Kidney (tissue), 22 donors: ENCODE measurements at places on chromosomes 3 and 15.

- H3K4me1 ChIP-seq = no peaks in the 10 kb centered on the region
- peak; percentile 52 for DNase-seq
- no peak overlapping the region for H3K4me3 ChIP-seq
- no peak overlapping the region for H3K27ac ChIP-seq
Measured at GRCh38 chr3:14523792-14524191, 16.4 kb downstream of the GRIP2 start.

GRCh38 chr3:133408961-133409360 is 9.1 kb downstream of the BFSP2 start:
- no peaks in the 10 kb centered on the region for H3K4me1 ChIP-seq
- no peak overlapping the region for H3K4me3 ChIP-seq
- DNase-seq = no peak

DNA sequence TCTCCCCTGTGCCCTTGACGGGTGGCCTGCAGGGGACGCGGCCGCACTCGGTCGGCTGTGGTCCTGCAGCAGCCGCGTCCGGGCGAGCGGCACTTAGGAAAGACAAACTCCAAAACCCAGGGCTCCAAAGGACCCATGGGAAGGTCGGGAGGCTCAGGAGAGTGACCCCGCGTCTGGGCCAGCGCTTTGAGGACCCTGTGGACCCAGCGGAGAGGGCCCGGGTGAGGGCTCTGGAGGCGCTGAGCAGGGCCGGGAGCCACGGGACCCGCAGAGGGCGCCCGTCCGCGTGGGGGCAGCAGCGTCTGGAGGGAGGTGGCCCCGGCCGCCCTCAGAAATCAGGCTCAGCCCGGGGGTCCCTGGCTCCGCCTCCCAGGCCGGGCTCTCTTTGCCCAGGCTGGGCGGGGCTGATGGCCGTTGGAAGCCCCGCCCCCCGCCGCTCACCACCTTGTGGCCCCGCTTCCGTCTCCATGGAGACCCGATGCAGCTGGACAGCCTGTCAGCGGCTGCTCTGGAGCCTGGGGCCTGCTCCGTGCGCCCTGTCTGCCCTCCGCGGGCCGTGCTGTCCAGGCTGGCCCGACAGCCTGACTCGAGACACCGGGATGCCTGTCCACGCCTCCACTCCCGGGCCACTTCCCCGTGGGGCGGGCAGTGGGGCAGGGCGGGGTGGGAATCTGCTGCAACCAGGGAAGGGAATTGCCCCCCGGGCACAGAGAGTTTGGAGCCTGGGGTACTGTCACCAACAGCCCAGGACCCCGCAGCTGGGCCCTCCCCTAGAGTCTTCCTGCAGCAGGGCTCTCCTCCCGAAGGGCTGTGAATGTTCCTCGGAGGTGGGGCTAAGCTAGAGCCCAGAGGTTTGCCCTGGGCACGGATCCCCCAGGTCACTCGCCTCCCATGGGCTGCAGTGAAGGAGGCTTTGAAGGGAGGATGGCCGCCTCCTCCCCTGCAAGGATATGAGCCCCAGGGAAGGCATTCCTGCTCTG is 34.8 kb upstream of the RPL32 start:
- no peak overlapping the region for H3K27ac ChIP-seq
- H3K36me3 ChIP-seq = no peaks in the 10 kb centered on the region
- H3K27me3 ChIP-seq = no peaks in the 10 kb centered on the region
- H3K4me1 ChIP-seq = no peaks in the 10 kb centered on the region

DNA sequence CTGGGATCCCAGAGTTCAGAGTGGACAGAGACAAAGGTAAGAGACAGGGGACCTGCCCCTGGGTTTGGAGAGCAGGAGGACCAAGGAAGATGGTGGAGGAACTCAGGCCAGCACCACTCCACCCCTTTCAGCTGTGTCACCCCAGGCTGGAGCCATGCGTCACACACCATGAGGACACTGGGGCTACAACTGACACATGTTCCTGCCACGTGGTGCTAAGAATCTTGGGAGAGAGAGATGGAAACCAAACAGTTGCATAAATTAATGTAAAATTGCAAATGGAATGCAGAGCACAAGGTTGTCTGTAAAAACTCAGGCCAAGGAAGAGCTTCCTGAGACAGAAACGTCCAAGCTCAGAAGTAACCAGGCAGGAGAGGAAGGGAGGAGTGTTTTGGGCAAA is 22.7 kb upstream of the VPS33B start:
- no peak for DNase-seq
- H3K36me3 ChIP-seq = no peaks in the 10 kb centered on the region
- no peak overlapping the region for H3K4me3 ChIP-seq
- H3K27ac ChIP-seq = no peak overlapping the region

DNA sequence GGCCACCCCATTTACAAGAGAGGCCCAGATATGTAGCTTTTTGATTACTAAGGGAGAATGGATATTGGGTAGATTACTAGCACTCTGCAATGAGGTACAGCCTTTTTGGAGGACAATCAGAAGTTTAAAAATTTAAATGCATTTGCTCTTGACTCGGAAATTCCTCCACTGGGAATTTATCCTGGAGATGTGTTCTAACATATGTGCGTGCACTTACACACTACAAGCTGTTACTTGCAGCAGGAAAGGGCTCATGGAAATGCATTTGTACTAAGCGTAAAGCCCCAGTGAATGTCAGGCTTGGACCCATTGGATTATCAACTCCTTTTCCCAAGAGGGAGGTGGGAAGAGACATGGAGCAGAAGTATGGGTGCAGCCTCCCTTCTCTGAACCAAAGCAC is 7.8 kb upstream of the POMGNT2 start:
- no peak for DNase-seq
- no peak overlapping the region for H3K4me3 ChIP-seq
- no peak overlapping the region for H3K27ac ChIP-seq

GRCh38 chr3:195019335-195019734 is 251.6 kb downstream of the XXYLT1 start:
- H3K4me1 ChIP-seq = no peaks in the 10 kb centered on the region
- no peaks in the 10 kb centered on the region for H3K27me3 ChIP-seq
- DNase-seq = no peak
- no peak overlapping the region for H3K4me3 ChIP-seq
- H3K27ac ChIP-seq = no peak overlapping the region

GRCh38 chr3:128456776-128457715 is 9.6 kb downstream of the DNAJB8 start:
- H3K36me3 ChIP-seq = no peaks in the 10 kb centered on the region
- H3K27me3 ChIP-seq = no peaks in the 10 kb centered on the region
- H3K4me1 ChIP-seq = no peaks in the 10 kb centered on the region
- peak; percentile 47 for DNase-seq
